Ovary (tissue), 10 donors: ENCODE measurements at places on chromosomes 7 and 10. TPM values are rescaled to one million over a fixed set of nuclear protein-coding genes. Genes with fewer than 3 reads are reported as not detected.

GRCh38 chr7:103702454-103702853 lies 256.4 kb upstream of the SLC26A5 start:
- H3K27me3 ChIP-seq: no peaks in the 10 kb centered on the region
- H3K4me1 ChIP-seq: no peaks in the 10 kb centered on the region
- no peak overlapping the region for H3K4me3 ChIP-seq
- H3K36me3 ChIP-seq: no peaks in the 10 kb centered on the region
- no peak for DNase-seq

DNA sequence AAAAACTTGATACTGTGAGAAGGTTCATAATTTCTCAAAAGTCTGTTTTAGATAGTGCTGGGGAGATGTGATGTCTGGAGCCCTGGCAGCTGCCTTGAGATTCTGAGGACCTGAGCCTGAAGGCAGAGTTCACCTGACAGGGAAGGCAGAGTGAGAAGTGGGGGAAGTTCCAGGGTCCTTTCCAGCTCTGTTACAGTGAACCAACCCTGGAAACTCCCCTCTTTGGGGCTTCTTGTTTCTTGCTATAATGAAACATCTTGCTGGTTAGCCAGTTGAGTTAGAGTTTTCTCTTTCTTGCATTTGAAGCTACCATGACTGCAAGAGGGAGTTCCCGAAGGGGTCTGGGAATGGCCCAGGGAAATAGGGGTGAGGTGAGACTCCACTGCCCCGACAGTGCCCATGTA lies 158.9 kb upstream of the TNRC18 start:
- no peaks in the 10 kb centered on the region for H3K36me3 ChIP-seq
- no peaks in the 10 kb centered on the region for H3K27me3 ChIP-seq
- no peak overlapping the region for H3K27ac ChIP-seq
- DNase-seq: no peak
- H3K4me3 ChIP-seq: no peak overlapping the region
- peaks cover 5% of the 10 kb centered on the region for H3K4me1 ChIP-seq

GRCh38 chr10:124648131-124648475 lies 96.1 kb downstream of the FAM53B start:
- H3K36me3 ChIP-seq: no peaks in the 10 kb centered on the region
- peaks cover 46% of the 10 kb centered on the region for H3K4me1 ChIP-seq
- H3K27ac ChIP-seq: peak overlapping the region; percentile 22
- no peak overlapping the region for H3K4me3 ChIP-seq

GRCh38 chr7:42189535-42189934 lies 47.5 kb downstream of the GLI3 start:
- no peaks in the 10 kb centered on the region for H3K36me3 ChIP-seq
- DNase-seq: no peak
- no peak overlapping the region for H3K27ac ChIP-seq

GRCh38 chr10:98150544-98150943 lies 16.1 kb downstream of the R3HCC1L start:
- no peaks in the 10 kb centered on the region for H3K27me3 ChIP-seq
- H3K4me3 ChIP-seq: no peak overlapping the region
- no peak overlapping the region for H3K27ac ChIP-seq

The CYP2C8 gene
- total RNA-seq: 0.62 TPM

The GIMAP7 gene
- 2.3 TPM for total RNA-seq
